ENCODE measurements at places on chromosomes 6 and 20. TPM values are rescaled to one million over a fixed set of nuclear protein-coding genes. Genes with fewer than 3 reads are reported as not detected.

DNA sequence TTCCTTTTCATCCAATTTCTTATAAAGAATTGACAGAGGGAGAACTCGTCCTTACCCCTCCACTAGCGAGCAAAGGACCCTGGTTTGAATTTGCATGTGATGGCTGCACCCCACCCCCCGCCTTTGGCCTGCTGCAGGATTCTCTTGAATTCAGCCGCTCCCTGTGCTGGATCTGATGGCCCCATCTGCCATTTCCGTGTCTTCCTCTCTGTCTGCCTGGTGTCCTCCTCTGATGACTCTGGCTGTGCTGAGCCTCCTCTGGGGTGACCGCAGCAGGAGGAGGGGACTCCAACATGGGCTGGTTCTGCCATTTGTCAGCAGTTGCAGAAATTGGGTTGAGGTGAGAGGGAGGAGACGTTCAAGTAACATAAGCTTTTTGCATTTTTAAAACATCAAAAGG, 188.8 kb downstream of the DLL1 start:
- no peak for DNase-seq

- no peak for DNase-seq
These were observed 59.0 kb upstream of the EEF1A1 start for GRCh38 chr6:73579851-73580246.

GRCh38 chr6:69994251-69994650, 127.9 kb downstream of the COL19A1 start:
- no peak for DNase-seq

- no peak for DNase-seq
These were observed 137.9 kb downstream of the VEGFA start for GRCh38 chr6:43907789-43908472.

DNA sequence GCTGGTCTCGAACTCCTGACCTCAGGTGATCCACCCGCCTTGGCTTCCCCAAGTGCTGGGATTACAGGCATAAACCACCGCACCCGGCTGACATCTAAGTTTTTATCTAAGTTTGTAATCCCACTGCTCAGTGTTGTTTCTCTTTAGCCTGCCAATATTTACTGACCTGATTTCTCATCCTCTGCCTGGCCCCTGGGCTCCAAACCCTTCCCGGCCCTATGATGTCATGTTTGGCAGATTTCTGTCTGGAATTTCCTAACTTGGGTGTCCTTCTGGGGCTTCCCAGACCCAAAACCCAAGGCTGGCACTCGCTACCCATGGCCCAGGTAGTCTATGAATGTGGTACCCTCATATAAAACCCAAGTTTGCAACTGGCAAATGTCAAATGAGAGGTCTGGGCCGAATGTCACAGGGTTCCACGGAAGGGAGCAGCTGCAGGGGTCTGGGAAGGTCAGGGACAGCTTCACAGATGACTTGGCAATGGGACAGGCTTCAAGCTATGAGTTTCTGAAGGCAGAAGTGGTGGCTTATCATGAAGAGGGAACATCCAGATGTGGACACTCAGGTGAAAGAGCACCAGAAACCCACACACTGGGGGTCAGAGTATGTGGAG, 54.9 kb downstream of the TMEM170B start:
- no peak for DNase-seq

DNA sequence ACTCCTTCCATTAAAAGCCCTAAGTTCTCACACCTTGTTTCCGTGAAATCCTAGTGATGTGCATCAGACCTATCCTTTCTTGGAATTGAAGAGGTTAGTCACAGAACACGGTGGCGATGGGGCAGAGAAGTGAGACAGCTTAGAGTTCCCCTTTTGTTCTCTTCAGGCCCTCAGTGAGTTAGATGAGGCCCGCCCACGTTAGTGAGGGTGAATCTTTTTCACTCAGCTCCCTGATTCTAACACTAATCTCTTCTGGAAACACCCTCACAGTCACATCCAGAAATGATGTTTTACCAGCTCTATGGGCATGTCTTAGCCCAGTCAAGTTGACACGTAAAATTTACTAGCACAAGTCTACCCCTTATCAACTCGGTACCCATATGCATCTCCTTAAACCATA, 172.7 kb upstream of the NOX3 start:
- DNase-seq: no peak

DNA sequence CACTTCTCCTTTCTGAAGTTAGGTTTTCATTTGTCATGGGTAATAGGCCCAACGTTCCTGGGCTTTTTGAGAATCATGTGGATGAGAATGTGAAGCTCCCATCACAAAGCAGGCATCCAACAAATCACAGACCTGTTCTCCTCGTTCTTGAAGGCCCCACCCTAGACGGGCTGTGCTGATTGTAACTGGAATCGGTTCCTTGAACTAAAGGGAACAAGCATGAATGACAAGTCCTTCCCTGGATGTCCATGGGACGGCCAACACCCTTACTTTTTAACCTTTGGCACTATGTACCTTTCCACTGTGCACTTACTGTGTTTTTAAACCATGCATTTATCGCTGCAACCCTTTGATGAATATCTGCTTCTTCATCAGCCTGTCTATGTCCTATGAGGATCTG, 438.2 kb downstream of the CD83 start:
- no peak for DNase-seq

DNA sequence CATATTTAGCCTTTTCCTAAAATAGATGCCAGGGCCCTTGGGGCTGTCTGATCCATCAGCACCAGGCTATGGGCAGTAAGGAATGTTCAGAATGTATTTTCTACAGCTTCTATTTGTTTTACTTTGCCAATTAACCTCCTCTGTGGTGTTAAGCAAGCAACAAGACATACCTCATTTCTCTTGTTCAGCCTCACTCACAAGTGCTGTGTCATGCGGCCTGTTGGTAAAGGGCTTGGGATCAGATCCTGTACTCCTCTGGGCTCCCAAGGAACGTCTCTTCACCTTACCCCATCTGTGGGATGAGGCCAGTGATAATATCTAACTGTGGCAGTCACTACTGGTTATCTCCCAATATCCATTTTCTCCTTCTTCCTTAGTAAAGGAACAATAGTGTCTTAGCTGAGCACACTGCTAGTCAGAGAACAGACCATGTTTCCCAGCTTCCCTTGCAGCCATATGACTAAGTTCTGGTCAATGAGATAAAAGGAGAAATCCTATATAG, 7.0 kb upstream of the DSTN start:
- no peak for DNase-seq

DNA sequence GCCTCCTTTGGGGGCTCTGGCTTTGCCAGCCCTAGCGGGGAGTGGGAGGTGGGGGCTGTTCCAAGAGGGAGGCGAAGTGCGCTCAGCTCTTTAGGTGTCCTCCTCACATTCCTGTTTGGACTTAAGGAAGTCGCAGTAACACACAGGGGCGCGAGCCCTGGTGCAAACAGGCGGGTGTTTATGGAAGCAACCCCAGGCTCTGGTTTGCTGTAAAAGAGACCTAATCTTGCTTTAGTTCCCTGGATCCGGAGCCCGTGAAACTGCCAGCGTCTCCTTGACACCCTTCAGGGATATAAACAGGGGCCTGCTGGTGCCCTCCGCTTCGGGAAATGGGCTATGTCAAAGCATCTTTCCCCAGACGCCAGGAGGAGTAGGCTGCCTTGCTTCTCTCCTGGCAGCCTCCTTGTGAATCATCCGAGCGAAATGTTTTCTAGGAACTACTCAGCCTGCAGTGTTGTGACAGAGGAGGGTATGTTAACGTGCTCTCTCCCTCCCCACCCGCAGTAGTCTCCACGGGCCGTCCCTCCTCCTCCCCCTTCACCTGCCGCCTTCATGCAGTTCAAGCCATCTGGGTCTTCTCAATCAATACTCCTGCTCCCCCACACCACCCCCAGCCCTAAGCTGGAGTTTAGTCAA, 168.0 kb upstream of the LRFN2 start:
- peak; percentile 11 for DNase-seq

- DNase-seq: no peak
These were observed 129.5 kb upstream of the MMS22L start for GRCh38 chr6:97412511-97412910.

DNA sequence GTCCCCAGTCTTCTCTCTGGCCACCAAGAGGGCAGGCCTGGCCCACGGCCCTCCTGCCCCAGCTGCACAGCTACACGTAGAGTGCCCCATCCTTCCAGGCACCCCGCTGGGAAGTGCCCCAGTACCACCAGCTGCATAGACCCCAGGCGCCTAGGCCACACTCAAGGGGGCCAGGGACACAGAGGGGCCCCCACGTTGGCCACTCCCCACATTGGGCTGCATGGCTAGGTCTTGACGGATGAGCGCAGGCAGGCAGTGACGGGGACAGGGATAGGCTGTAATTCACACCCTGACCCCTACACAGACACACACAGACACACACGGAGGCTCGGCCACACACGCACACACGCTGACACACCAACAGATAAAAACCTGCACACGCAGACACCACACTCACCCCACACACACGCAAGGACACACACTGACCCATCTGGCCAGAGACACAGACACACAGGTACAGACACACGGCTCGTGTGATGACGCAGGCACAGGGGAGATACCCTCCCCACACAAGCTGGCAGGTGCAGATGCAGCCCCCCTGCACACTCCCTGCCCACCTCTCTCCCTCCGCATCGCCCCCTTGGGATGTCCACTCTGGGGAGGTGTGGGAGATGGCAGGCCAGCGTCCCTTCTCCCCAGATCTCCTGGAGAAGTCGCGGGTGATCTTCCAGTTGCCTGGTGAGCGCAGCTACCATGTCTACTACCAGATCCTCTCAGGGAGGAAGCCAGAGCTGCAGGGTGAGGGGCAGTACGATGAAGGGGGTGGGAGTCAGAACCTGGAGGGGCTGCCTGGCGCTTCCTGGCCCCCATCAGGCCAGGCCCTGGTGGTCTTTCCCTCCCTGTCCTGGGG, 30.0 kb downstream of the MYH7B start:
- DNase-seq: no peak

DNA sequence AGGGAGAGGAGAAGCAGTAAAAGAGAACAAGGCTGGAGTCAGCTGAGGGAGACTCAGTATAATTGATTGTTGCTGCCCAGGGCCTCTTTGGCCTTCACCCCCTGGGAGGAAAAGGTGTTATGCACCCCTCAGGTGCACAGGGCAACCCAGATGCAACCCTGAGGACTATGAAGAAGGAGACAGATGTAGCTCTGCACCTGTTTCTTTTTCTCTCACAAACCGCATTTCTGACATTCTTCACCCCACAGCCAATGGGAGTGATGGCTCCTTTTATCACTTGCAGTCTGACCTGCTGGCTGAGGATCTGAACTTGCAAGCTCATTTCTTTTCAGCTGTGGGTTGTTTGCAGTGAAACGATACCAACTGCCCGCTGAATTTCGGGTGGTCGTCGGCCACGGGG, 64.1 kb upstream of the F13A1 start:
- peak; percentile 6 for DNase-seq

DNA sequence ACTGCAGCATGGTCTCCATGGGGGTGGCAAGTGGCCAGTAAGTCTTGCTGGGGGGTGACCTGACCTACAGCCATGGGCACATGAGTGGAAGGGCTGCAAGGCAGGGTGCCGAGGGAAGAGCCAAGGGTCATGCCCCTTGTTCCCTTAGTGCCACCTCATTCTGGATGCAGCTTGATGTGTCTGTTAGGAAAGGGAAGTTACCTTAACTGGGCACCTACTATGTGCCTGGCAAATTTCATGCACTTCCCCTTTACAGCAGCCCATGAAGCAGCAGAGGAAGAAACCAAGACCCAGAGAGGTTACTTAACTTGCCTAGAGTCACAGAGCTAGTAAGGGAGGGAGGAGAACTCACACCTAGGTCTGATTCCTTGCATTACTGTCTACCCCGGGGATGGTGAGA, 174.0 kb downstream of the MRPL14 start:
- no peak for DNase-seq

- DNase-seq: no peak
These were observed 5.9 kb downstream of the TGM6 start for GRCh38 chr20:2386516-2387179.

GRCh38 chr6:7152462-7152861, 44.7 kb downstream of the RREB1 start:
- DNase-seq: no peak

DNA sequence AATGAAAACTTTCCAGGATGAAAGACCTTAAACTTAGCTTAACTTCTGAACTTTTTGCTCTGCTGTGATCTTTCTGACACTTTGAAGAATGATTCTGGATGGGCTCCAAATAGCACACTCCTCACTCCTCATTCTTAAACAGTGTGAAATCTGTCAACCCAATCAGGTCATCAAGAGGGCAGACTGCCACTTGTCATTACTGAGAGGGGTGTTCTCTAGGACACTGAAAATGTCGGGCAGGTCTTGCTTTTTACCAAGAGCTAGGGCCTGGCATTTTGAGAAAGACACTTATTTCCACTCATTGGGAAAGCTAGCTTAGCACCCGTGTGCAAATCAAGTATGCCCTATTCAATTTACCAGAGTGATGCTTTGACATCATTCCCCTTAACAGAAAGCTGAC, 122.2 kb downstream of the MTFR2 start:
- DNase-seq: no peak

GRCh38 chr20:59891581-59891980, 41.9 kb downstream of the SYCP2 start:
- DNase-seq: no peak

- no peak for DNase-seq
These were observed 326.6 kb upstream of the CITED2 start for GRCh38 chr6:139701003-139701402.

GRCh38 chr20:63366390-63367365, 5.5 kb upstream of the CHRNA4 start:
- DNase-seq: peak; percentile 44

GRCh38 chr6:75762063-75762462, 13.0 kb downstream of the MYO6 start:
- DNase-seq: no peak

DNA sequence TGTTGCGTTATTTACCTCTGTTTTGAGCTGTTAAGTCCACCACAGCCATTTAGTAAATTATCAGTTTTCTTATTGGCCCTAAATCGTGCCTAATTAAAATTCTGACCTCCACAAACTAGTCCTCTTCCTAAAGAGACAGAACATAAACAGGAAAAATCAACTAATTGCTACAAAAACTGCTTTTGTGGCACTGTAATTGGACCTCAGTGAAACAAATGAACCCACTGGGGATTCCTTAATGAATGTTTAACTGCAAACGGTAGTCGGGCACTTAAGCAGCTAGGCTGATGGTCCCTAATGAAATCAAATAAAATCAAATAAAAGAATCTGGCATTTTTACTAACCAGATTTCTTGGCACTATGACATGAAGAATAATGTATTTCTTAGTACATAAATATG, 513.4 kb upstream of the SLC35B3 start:
- no peak for DNase-seq

The DYNLT2 gene
- 4.7 TPM for total RNA-seq

The XRN2 gene
- total RNA-seq: 239 TPM

The EPPIN gene
- total RNA-seq: not detected

The SALL4 gene
- total RNA-seq: 274 TPM

The SIRPG gene
- not detected for total RNA-seq

The PSMB8 gene
- total RNA-seq: 2.0 TPM
